ENCODE measurements at places on chromosomes 7 and 10.

- no peak for DNase-seq
These were observed 93.0 kb downstream of the ARHGAP22 start for GRCh38 chr10:48511875-48512231.

GRCh38 chr10:74738985-74739567 is 87.3 kb upstream of the KAT6B start:
- DNase-seq: no peak

DNA sequence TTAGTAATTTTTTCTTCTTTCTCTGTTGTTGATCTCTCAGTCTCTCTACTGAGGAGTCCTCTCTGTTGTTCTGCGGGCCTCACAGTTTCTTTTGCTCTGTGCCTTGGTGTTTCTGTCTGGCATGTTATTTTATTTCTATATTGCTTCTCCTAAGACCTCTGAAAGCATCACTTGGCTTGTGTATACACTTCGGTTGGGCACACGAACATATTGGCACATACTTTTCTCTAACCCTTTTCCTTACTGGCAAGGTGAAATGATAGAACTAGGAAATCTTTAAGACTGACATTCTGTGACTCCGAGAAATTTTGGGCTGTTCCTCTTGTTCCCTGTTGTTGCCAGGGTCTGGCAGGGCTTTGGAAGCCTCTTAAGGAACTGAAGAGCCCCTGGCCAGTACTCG is 148.9 kb downstream of the CELF2 start:
- DNase-seq: no peak

DNA sequence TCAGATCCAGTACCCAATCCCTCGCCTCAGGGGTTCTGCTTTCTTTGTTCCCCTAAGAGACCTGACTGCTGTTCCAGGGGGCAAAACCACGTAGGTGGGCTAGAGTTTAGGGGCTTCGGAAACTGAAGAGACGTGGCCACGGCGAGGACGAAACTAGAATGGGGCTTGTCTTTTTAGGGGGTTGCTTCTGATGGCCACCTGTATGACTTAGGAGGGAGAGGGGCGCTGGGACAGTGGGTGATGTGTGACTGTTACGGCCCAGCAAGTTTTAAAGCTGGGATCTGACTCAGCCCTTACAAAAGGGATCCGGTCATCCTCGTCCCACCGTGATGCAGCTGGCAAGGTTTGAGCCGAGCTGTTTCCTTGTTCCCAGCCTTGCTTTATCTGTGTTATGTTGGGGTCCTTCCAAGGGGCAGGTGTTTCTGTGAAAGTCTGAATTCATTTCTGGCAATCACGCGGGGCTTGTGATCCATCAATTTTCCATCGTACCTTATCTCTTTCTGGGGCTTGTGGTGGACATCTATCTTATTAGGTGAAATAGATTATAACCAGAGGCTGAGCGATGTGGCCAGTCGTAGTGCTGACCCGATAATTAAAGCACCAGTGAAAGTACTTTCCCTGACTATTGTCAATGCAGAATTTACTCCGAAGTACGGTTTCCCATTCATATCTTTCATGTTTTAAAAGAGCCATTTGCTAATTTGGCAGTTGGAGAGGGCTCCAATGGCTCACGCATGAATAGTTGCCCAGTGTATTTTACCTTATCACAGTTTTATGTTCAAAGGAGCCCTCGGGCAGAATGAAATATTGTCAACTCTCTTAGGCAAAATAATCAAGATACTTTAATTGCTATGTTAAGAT is 830 bp downstream of the MET start:
- no peak for DNase-seq
